ELR (cell line): ENCODE measurements at places on chromosomes 16 and 17.

GRCh38 chr17:57266902-57267311 lies 10.6 kb downstream of the MSI2 start:
- DNase-seq, result no peak

GRCh38 chr16:49932946-49933345 lies 77.0 kb upstream of the ZNF423 start:
- DNase-seq, result peak; percentile 23

GRCh38 chr17:53462393-53462811 lies 360.3 kb upstream of the KIF2B start:
- DNase-seq, result peak; percentile 76

GRCh38 chr16:79298894-79299799 lies 301.4 kb downstream of the MAF start:
- DNase-seq, result no peak

DNA sequence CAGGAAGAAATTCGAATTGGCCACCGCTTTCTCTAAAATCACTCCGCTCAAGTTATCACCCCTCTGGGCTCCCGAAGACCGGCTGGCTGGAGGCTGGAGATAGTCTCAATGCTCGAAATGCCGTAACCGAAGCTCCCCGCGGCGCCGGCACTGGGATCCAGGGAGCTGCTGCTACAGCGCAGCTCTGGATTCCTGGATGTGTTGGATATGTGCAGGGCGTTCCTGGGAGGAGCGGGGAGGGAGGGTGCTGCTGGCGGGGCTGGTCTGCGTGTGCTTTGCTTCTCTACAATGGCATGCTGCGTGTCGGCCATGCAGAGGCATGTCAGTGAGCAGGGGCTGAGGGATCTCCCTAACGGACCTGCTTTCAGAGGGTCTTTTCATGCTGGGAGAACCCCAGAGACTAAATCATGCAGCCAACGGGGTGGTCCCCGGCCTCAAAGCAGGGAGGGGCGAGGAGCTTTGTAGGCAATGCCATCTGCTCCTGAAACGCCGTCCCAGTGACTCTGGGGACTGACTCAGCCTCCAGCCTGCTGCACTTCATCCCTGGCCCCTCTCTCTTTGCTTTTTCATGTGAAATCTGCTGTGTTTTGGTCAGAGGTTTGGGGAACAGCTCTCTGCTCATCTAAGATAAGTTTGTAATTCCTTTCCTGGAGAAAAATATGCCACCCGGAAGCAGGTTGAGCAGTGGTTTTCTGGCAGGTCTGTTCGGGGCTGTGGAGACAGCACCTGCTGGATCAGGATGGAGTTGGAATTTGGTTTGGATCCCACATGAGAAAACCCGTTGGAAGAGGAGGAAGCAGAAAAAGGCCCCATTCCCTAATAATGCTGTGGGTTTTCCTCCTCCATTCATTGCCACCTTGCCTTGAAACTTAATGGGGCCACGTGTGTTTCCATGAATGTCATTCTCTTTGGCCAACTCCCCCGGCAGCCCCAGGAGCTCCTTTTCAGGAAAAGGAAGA lies 311.4 kb downstream of the SEC14L1 start:
- peak; percentile 83 for DNase-seq

DNA sequence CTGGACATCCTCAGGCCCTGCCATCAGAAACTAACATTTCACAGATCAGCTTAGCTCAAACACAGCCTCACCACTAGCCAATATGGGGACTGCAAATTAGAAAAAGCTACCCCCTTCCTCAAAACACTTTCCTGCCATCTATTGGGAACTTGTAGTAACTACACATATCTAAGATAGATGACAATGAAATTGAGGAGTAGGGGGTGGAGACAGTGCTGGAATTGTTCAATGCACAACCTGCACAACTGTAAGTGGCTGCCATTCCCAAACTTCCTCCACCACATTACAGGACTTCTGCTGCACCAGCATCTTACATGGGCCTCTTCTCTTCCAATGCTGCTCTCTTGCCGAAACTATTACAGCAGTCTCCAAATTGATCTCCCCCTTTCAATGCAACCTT lies 21.9 kb downstream of the AIPL1 start:
- DNase-seq, result peak; percentile 74

DNA sequence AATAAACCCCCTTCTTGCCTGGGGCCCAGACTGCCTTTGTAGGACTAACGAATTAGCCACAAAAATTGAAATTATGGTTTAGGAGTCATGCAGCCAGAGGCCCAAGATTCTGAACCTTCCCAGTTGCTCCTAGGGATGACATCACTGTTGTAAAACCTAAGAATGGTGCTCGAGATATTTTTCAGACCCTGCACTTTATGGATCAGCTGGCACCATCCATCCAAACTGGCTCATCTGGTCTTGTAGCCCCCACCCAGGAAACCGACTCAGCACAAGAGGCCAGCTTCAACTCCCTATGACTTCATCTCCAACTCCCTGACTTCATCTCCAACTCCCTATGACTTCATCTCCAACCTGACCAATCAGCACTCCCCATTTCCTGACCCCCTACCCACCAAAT lies 10.9 kb upstream of the EVPL start:
- no peak for DNase-seq

GRCh38 chr17:72506773-72507172 lies 386.0 kb downstream of the SOX9 start:
- no peak for DNase-seq

DNA sequence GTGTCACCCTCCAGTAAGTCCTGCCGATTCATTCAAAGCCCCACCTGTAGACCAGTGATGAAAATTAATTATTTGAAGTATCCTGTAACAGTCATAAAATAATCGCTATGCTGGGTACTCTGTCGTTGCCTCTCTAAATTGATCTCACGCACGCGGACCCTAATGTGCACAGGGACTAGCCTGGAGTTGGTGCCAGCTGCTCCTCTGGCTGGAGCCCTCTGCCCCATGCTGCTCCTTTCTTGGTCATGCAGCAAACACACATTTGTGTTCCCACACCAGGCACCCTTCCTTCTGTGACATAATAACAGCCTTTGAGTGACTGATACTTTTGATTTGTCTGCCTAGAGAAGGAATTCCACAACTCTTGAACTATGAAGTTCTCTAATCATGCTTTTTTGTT lies 16.0 kb downstream of the RAB11FIP3 start:
- no peak for DNase-seq

- DNase-seq, result no peak
Observed at GRCh38 chr17:14245002-14245401, 8.3 kb upstream of the CDRT15 start.

DNA sequence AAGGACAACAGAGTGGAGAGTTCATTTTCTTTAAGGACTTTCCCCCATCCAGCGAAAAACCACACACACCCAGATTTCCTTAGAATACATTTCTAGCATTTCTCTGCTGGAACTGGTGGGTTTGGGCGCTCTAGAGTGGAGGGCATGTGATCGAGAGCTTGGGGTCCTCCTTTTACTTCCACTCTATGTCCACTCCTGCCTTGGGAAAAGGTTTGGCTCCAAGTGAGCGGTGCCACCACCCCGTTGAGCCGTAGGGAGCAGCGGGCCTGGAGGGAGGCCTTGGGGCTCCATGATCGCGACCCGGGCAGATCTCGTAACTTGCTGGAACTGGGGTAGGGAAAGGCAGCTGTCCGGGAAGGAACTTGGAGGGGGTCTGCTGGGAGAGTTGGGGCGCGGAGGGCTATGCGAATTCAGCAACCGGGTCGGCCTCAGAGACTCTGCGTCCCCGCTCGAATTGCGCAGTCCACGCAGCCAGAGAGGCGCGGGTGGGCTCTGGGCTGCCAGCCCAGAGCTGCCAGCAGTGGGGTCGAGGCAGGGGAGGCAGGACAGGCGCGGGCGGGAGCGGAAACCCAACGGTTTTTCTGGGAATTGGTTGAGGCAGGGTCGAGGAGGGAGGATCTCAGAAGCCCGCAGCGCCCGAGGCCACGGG lies 2.3 kb downstream of the DLX4 start:
- no peak for DNase-seq

DNA sequence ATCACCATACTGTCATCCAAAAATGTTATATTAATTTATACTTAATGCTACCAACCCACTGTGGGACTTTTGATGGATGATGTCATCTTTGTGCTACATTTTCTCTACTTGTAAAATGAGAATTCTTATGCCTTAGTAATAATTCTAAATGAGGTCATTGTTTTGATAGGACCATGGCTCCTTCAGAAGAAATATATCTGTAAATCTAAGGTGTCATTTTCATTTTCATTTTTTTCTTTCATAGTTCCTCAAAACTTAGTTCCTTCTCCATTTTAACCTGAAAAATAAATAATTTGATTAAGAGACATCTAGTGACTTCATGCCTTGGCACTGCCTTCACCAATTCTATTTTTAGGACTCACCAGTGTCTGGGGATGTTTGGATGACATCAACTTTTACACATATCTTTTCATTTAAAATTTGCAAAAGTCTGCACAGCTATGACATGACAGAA lies 48.7 kb downstream of the GPRC5B start:
- DNase-seq, result no peak

DNA sequence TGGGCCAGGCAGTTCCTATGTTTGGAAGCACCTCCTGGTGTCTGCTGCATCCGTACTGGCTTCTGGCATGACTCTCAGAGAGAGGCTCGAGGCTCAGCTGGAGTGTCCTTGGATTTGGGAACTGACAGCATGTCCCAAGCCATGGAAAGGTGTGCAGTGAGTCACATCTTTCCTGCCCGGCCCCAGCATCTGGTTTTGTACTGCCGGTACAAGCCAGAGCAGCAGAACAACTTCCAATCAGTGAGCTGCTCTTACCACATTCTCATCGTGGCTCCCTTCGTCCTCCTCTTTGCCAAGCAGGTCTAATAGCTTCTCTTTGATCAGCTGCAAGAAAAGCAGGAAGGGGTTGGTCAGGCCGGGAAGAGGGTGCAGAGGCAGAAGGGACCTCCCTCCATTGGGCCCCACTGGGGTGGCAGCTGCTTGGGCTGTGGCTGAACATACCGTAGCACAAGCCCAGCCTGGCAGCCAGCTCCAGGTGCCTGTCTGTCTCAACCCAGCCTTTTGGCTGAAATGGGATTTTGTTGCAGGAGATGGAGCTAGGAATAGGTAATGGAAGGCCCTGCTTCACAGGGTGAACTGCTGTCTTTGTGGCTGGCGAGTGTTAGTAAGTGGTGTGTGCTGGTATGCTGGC lies 24.2 kb downstream of the SPACA3 start:
- DNase-seq, result no peak

DNA sequence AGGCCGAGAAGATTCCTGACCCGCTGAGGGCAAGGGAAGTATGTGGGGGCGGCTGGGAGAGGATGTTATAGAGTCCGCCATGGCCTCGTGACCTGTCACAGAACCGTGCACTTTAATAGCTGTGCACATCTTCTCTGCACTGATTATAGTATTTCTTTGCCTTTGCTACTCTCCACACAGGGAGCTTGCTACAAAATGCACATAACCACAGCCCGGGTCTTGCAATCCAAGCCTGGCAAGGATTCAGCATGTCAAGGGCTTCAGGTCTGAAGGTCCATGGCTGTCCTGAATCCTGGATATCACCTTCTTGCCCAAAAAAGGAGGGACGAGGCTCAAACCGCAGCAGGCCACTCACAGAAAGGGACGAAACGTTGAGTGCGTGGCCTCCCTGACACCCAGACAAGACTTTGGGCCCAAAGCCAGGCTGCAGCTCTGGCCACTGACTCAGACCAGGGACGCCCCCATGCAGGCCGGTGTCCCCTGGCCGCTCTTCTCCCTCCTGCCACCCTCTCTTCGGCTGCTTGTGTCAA lies 43.7 kb downstream of the USP22 start:
- DNase-seq, result no peak

GRCh38 chr16:6499413-6499812 lies 833.2 kb upstream of the RBFOX1 start:
- DNase-seq, result no peak

DNA sequence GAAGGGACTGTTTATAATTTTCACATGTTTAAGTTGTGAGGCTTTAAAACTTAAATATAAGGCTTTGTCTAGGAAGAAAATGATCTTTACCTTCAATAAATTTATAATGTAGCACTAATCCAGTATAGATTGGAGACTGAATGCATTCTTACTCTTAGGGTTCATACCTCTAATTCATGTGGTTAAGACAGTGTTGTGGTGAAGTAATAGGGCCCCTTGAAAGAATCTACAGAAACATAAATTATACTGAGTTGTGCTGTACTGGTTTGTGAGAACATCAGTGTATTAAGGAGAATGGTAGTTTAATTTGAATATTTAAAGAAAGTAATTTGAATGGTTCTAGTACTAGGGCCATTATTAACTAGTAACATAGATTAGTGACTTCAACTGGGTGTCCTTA lies 13.7 kb downstream of the HAPSTR1 start:
- DNase-seq, result no peak

DNA sequence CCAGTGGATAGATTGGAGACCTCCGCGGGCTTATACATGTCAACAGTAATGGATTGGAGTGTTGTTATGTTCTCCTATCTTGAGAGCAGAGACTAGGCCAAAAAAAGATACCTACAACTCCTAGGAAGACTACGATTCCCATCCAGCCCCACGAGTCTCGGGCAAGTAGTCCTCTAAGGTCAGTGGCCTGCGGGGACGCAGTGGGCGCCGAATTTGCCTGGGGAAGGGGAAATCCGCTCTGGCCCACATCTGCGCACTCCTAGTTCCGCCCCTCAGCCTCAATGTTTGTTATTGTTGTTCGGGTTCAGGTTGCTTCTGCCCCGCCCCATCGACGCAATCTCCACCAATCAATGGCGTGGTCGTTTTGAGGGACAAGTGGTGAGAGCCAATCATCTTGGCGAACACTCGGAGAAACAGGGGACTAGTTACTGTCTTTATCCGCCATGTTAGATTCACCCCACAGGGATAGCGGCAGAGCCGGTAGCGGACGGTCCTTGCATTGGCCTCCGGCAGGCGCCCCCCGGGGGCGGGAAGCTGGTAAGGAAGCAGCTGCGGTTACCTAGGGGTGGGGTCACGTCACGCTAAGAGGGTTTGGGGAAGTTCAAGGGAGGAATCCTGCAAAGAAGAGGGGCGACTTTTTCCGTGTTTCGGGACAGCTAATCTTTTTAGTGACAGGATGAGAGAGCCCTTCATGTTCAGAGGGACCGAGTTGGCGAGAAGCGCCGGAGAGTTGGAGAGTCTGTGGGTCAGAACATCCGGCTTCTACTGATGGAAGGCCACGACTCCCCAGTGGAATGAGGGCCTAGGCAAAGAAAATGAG lies at the start of gene NBR1:
Gene NBR1, plus strand, starts transcription at position 449 of the 820 bp plus-strand sequence. CDS start 4,586 bp downstream, outside the sequence.
- DNase-seq, result peak; percentile 99

DNA sequence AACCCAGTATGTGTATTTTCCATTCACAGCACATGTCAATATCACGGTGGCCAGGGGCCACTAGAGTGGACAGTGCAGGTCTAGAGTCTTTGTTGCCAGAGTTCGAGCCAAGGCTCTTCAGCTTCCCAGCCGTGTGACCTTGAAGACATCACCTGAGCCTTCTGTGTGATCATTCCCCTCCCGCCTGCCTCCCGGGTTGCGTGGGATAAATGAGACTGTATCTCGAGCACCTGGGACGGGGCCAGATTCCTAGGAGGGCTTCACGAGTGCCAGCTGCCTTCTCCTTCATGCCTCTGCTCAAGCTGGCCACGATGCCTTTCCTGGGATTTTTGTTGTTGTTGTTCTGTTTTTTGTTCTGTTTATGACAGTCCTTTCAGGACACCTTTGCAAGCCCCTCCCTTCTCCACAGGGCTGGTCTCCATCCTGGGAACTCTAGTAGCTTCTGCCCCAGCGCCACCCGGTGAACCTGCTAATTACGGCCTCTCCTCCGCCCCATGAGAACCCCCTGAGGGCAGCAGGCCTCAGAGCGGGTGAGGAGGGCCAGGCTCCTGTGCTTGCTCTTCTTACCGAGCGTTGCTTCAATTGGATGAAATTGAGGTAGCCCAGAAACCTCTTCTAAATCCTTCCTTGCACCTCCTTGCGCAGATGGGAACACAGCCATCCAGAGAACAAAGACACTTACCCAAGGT lies 3.9 kb downstream of the SPNS2 start:
- no peak for DNase-seq
